Peyer's patch (tissue), 4 donors: ENCODE measurements at places on chromosomes 1 and 21. TPM values are rescaled to one million over a fixed set of nuclear protein-coding genes. Genes with fewer than 3 reads are reported as not detected.

DNA sequence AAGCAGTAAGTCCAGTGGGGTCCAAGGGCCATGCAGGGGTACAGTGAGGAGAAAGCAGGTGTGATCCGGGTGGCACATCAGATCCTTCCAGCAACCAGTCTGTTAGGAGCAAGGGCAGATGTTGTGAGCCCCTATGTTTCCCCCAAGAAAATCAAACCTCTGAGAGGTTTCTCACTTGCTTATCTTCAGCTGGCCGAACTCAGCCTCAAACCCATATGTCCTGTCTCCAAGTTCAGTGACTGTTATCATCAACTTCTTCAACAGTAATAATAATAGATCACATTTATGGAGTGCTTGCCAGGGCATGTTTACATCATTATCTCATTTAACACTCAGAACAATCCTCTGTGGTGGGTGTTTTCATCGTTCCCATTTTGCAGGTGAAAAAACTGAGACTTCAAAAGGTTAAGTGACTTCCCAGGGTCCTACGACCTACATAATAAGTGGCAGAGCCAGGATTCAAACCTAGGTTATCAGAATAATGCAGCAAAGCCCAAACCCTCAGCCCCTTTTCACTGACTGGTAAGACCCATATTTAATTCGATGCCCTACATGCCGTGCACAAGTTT is 3.3 kb downstream of the CAPN2 start:
- DNase-seq: no peak

Gene CRP
- not detected for total RNA-seq

GRCh38 chr1:34330061-34330460 is 153.4 kb downstream of the C1orf94 start:
- no peak for DNase-seq

Gene PPT1
- 23.4 TPM for total RNA-seq

- DNase-seq: no peak
These were observed 126.6 kb downstream of the RUNX1 start for GRCh38 chr21:34922479-34922878.

GRCh38 chr1:218415726-218416125 is 70.6 kb downstream of the TGFB2 start:
- no peak for DNase-seq

DNA sequence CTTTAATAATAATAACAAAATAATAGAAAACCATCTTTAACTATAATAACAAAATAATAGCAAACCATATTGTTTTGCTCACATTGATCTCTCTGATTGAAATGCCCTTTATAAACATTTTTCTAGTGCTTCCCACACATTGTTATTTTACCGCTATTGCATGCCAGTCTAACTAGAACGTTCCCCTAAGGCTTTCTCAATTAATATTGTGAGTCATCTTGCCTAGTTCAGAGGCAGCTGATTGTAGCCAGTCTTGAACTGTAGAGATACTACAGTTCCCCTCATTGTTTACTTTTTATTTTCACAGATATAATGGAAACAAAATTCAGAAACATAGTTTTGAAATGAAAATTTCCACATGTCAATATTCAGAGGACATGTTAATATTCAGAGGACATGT is 192.3 kb upstream of the ADGRL4 start:
- no peak for DNase-seq

GRCh38 chr21:16241016-16241415 is 511.2 kb downstream of the USP25 start:
- DNase-seq: no peak

Gene SLC2A5
- total RNA-seq: 12.4 TPM

- no peak for DNase-seq
These were observed 3.5 kb upstream of the ZSCAN20 start for GRCh38 chr1:33468967-33469366.

Gene DNASE2B
- total RNA-seq: not detected

DNA sequence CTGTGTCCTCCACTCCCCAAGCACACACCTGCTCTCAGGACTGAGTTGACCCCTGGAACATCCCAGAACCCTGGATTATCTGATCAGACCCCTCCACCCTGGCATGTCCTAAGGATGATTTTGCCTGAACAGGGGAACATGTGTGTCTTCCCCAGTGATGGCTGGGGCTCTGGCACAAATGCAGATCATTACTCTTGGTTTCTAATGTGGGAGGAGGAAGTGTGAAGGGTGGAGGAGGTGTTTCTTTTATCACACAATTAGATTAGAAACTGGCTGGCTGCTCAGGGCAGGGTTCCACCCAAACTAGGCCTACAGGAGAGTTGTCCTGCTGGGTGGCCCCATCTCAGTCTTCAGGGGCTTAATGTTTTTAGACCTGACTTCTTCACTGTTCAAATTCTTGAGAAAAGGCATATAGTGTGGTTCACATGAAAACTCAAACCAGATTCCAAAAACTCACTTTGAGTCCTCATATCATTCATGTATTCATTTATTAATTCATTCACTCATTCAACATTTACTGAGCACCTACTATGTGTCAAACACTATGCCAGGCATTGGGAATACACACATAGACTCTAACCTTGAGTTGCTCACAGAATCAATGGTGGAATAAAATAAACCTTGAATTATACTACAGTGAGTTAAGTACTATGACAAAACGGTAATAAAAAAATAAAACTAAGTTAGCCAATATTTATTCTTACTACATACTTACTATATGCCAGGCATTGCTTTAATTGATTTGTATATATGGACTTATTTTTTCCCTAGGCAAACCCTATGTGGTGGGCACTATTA is 221.8 kb upstream of the JUN start:
- no peak for DNase-seq

Gene OLIG1
- not detected for total RNA-seq

GRCh38 chr1:90558754-90559378 is 158.2 kb downstream of the BARHL2 start:
- DNase-seq: no peak

DNA sequence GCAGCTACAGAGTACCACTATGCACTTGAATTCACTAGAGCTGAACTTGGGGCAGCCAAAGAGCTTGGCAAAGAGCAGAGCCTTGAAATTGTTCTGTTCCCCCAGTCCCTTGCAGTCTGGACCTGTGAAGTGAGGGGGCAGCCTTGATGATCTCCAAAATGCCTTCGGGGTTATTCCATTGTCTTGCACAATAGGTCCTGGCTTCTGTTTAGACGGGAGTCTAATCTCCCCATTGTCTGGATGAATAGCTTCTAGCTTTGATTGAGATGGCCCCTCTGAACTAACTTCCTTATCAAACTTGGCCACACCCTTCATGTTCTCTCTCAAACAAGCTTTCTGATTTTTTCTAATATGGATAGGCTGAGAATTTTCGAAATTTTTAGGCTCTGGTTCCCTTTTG is 72.6 kb downstream of the PGM1 start:
- no peak for DNase-seq

DNA sequence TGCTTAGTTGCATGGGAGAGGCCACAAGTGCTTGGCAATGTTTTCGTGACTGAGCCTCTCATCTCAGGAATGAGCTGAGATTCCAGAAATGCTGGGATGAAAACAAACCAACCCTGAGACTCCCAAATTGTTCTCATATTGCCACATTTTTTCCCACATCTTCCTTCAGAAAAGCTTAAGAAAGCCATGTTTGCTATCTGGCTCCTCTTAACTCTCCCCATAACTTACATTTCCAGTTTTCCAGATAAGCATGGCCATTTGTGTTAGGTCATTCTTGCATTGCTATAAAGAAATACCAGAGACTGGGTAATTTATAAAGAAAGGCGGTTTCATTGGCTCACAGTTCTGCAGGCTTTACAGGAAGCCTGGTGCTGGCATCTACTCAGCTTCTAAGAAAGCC is 17.2 kb downstream of the DSCAM start:
- DNase-seq: no peak

Gene RUNX3
- 9.9 TPM for total RNA-seq

Gene HFM1
- total RNA-seq: not detected

Gene LCE2A
- total RNA-seq: not detected

Gene ETNK2
- 5.7 TPM for total RNA-seq

GRCh38 chr1:62282909-62283755 is 36.1 kb downstream of the KANK4 start:
- no peak for DNase-seq

GRCh38 chr1:1208713-1209433 is 2.5 kb upstream of the TNFRSF18 start:
- peak; percentile 81 for DNase-seq

GRCh38 chr1:26986658-26987057 is 6.8 kb upstream of the TRNP1 start:
- DNase-seq: no peak

- DNase-seq: no peak
These were observed 69.6 kb downstream of the SDC3 start for GRCh38 chr1:30838996-30839395.

Gene ZSCAN20
- 8.3 TPM for total RNA-seq

- no peak for DNase-seq
These were observed 75.0 kb upstream of the WNT4 start for GRCh38 chr1:22217811-22218460.

GRCh38 chr1:29414086-29414485 is 177.8 kb downstream of the PTPRU start:
- no peak for DNase-seq

Gene GJA8
- not detected for total RNA-seq

- no peak for DNase-seq
These were observed 58.3 kb upstream of the MAP1LC3C start for GRCh38 chr1:242056988-242057744.

Gene SPRR1A
- not detected for total RNA-seq
